ENCODE measurements at places on chromosomes 11 and 22.

- DNase-seq: no peak
Observed at GRCh38 chr22:50268655-50269113, 1.5 kb downstream of the MAPK11 start.

DNA sequence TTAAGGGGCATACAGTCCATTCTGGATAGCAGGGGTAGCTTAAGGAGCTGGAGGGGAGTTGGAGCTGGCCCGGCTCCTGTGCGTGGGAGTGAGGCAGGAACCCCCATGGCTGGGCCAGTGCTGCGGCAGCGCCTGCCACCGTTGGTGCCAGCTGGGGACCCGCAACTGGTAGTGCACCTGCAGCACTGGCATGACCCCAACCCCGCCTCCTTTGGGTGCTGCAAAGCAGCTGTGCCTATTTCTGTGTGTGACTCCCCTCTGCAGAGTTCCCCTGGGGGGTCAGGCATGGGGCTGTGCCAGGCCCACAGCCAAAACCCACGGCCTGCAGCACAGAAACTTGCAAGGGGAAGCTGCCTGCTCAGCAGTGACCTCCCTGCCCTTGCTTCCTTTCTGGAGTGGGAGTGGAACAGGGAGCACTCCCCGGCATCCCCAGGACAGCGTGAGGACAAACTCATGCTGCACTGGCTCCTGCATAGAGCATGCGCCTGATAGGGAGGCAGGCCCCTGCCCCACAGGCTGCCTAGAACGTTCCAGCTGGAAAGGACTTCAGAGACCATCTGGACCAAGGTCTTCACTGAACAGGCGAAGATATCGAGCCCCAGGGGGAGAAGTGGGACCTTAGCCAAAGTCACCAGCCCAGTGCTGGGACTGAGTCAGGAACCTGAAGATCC, 26.2 kb upstream of the RAB1B start:
- DNase-seq: no peak

GRCh38 chr11:1870721-1871466, 18.0 kb downstream of the LSP1 start:
- DNase-seq: no peak

GRCh38 chr22:43446916-43447315, 35.1 kb downstream of the MPPED1 start:
- DNase-seq: no peak

DNA sequence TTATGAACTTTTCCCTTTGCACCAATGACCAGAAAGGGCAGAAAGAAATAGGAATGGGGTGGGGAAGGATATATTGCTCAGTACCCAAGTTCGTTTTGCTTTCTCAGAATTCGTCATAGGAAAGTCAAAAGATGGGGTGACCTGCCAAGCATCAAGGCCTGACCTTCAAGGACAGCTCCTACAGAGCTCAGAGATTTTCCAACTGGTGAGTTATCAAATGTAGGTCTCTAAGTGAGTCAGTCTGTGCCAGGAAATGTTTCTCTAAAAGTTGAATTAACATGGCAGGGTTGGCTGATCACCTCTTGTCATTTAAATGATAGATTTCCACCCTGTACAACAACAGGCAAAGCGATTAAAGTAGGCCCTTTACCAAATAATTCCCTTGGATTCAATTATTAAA, 307.2 kb downstream of the CADM1 start:
- DNase-seq: no peak

GRCh38 chr11:7451520-7451919, 33.8 kb upstream of the OLFML1 start:
- no peak for DNase-seq

GRCh38 chr11:59266491-59266890, 53.8 kb upstream of the MPEG1 start:
- DNase-seq: no peak

DNA sequence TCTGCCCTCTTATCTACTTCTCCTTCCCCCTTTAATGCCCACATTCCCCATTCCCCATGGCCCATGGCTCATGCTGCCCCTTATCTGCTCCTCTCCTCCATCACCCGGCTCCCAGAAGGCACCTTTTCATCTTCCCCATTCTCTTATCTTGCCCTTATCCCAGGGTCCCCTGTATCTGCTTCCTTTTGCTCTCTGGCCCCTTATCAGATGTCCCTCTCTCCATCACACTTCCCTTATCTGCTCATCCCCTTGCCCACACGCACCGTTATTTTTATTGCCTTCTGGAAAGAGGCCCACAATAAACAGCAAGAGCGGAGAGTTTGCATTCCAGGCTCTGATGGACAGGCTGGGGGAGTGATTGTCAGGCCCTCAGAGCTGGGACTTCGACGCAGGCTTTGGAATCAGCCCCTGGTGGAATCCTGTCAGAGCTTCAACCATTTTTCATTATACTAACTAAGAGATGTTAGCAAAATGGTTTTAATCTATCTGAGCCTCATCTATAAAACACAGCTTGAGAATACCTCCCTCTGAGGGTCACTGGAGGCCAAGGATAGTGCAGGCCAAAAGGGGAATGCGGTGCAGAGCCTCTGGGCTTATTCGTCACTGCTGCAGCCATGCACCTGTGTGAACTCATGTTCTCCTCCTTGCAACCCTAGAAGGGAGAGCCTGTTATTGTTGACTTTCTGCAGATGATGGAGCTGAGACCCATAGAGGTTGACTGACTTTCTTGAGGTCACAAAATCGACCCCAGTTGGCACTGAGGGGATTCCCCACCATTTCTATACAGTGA, 37.0 kb upstream of the LRRC55 start:
- DNase-seq: no peak

DNA sequence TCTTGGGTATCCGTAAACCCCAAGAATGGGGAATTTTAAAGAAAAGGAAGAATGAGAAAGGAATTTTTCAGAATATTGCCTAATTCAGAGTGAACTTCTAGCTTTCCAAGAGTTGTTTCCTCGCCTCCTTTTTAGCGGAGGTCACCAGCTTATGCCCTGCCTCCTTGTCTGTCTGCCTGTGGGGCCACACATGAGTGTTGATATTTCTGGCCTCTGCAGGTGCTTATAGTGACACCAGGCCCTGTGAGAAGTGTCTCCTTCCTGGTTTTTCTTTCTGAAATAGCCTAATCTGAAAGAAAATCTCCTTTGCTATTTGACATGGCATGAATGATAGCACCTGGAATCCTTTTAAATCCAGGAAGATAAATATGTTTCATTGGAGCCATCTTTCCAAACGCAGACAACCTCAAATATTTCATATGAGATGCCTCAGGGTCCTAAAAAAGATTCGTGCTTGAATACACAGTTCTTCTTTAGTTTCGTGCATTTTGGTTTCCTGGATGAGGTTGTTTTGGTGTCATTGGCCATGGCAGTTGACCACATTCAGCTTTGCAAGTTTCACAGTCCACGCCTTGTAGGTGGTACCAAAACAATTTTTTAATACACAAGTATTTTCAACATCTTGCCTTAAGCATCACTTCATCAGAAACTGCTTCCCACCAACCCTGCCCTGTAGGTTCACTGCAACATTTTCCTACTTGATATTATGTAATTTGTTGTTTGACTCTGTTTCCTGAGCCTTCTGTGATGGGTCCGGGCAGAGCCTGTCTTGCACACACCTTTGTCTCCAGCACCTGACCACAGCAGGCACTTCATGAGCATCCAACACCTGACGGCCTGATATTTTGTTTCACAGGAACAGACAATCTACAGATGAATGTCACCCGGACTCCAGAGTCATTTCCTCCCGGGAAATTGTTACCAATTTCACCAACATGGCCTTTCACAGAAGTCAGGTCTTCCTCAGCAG, 159.4 kb downstream of the C11orf91 start:
- DNase-seq: no peak

- no peak for DNase-seq
Observed at GRCh38 chr22:46792841-46793261, 30.4 kb downstream of the TBC1D22A start.

- DNase-seq: no peak
Observed at GRCh38 chr22:27531782-27532530, 269.6 kb downstream of the MN1 start.

- no peak for DNase-seq
Observed at GRCh38 chr11:120659076-120659475, 147.5 kb downstream of the GRIK4 start.

GRCh38 chr11:64987998-64988854, 8.5 kb downstream of the BATF2 start:
- no peak for DNase-seq

DNA sequence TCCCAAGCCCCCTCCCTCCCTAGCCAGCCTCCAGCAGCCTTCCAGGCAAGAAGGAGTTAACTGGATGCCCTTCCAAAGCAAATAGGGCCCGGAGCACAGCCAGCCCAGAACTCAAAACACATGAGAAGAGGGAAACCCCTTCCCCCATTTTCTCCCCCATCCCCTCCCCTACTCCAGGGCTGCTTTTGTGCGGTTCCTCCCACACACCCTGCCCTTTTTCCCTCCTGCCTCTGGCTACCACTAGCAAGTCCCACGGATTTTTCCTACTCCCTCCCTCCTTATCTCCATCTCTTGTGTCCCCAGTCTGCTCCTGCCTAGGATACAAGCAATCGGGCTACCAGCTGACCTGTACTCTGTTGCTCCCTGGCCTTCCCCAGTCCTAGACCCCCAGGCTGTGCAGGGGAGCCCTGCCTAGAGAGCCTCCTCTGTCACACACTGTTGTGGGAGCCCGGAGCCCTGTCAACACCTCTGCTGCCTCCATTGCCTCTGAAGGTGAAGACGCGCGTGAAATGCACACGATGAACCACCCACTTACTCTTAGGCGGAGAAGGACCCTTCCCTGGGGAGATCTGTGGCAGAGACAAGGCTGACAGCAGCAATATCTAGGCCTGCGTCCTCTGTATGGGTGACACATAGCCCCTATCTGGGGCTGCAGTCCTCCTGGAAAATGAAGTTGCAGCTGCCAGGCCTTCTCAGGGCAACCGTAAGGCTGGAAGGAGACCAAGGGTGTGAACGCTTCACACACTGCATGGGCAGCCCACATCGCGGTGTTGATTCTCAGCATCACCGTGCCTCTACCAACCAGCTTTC, 282.8 kb downstream of the MN1 start:
- no peak for DNase-seq

DNA sequence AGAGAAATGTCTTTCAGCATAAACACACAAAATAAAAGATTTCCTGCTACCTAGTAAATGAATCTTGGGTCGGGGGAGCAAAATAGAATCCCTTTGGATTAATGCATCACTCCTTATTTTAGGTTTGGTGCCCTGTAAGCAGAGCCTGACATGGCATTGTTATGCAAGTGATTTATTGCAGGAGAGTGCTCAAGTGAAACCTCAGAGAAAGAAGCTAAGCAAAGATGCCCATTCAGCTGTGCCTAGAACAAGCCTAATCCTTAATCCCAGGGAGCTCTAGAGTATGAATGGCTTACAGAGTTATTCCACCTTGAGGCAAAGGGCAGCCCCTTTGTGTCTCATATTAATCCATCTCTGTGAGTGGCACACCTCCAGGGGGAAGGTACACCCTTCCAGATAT, 21.1 kb downstream of the C11orf87 start:
- no peak for DNase-seq

- DNase-seq: no peak
Observed at GRCh38 chr11:94792451-94792850, 24.3 kb downstream of the AMOTL1 start.

DNA sequence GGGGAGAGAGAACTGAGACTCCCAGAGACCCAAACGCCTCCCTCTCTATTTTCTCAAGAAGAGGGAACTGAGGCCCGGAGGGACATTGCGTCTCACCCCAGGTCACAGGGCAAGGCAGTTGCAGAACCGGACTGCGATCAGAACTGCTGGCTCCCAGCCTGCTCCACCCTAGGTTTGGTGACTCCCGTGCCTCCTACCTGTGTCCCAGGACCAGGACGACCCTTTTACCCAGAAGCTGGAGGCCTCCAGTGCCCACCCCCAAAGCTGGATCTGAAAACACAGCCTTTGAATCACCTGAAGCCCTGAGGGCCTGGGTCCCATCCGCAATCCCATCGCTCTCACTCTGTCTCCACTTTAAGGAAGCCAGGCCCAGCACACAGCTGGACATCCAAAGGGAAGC, 1.4 kb downstream of the GSTT4 start:
- DNase-seq: no peak

All from H1 (cell line).